Thymus (tissue), 14 donors: ENCODE measurements at places on chromosomes 11 and 22.

DNA sequence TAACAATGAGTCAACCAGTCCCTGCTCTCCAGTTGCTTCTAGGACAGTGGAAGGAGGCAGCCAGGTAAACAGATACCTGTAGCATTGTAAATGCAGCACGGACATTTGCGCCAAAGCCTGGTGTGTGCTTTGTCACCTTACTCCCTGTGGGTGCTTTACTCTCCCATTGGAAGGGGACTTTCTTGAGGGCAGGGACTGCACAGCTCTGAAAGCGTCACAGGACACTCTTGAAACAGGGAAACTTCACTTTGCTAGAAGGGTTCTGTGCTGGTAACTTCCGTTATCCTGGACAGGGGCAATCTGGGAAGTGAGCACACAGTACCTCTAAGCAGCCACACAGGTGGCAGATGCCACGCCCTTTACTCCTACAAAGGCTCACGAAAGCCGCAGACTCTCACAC, 99.8 kb downstream of the MYO18B start:
- no peak for DNase-seq
- no peaks in the 10 kb centered on the region for H3K4me1 ChIP-seq

GRCh38 chr11:133929401-133930052, 27.2 kb downstream of the IGSF9B start:
- no peak overlapping the region for H3K27ac ChIP-seq
- no peak overlapping the region for H3K4me3 ChIP-seq
- DNase-seq: no peak

DNA sequence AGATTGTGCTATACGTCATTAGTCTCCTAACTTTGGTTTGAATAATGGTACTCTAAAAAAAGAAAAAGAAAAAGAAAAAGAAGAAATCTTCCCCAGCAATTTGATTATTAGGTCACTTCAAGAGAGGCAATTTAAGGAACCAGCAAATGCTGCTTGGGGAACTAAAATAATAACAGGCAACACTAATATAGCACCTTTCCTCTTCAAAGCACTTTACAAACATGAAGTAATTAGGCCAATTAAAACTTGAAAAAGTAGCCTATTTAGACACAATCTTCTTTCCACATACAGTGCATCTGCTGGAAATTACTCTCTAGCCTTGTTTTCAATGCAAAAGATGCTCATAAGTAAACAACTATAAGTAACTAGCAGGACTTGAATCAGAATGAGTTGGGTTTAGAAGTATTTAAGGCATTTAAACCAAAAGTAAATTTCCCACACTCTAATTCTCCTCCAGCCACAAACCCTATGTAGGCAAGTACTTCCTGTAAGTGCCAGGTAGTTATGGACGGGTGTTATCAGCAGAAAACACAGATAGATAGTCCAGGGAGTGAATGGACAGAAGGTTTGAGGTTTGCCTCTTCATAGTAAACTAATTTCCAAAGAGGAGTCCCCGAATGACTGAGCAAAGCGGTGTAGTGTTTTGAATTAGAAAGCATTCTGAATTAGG, 44.5 kb downstream of the LRRC4C start:
- no peak overlapping the region for H3K27ac ChIP-seq
- H3K4me3 ChIP-seq: no peak overlapping the region
- no peaks in the 10 kb centered on the region for H3K27me3 ChIP-seq
- no peaks in the 10 kb centered on the region for H3K36me3 ChIP-seq
- H3K4me1 ChIP-seq: no peaks in the 10 kb centered on the region
- DNase-seq: no peak

DNA sequence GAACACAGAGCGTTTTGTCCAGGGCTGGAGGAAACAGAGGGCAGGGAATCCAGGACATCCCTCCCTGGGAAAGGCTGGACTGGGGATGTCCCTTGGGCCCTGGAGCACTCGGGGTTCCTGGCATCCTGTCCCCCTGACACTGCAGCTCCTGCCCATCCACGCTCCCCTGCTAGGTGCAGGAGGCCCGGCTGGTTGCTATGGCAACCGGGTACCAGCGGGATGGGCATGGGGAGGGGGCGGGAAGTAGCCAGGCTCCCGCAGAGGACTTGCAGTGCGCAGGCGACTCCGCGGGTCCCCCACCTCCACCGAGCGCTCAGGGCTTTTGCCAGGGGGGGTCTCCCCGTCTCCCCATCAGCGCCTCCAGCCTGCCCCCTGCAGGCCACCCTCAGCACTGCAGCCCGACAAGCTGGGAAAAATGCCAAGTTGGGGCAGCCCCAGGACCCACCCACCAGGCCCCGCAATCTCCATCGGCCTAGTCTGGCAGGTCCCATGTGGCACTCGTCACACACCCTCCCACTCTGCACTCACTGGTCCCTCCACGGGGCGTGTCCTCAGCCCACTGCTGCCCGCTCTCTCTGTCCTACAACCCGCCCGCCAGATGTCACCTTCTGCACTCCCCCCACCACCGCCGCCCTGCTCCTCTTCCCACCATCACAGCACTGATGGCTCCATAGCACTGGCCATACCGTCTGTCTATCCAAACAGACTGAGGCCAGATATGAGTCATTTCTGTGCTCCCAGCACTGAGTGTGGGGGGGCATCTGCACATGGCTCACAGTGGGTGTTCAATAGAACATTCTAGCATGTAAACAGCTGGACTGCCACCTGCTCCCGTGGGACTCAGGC, 31.5 kb downstream of the KIAA0930 start:
- H3K27me3 ChIP-seq: no peaks in the 10 kb centered on the region
- DNase-seq: peak; percentile 19
- H3K4me1 ChIP-seq: peaks cover 17% of the 10 kb centered on the region
- H3K4me3 ChIP-seq: no peak overlapping the region

DNA sequence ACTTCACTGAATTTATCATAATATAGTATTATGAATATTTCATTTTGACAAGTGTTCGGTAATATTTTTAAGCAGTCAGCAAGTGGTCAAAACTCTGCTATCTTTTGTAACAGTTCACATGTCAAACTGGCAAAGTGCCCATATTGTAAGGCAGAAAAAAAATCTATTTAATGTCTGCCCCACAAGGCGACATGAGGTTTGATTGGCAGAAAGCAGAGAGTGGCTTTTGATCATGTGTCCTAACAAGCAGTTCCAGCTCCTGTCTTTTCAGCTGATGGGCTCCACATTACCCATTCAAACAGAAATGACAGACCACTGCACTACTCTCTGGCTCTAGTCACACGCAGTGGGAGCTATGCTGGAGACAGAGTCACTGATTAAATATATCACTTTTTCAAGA, 59.0 kb downstream of the SOX6 start:
- no peak overlapping the region for H3K4me3 ChIP-seq
- DNase-seq: no peak
- no peaks in the 10 kb centered on the region for H3K36me3 ChIP-seq
- H3K27me3 ChIP-seq: no peaks in the 10 kb centered on the region
- no peaks in the 10 kb centered on the region for H3K4me1 ChIP-seq
- H3K27ac ChIP-seq: no peak overlapping the region

GRCh38 chr22:48055827-48056226, 1293.4 kb downstream of the TBC1D22A start:
- no peak overlapping the region for H3K4me3 ChIP-seq
- H3K36me3 ChIP-seq: no peaks in the 10 kb centered on the region
- H3K27me3 ChIP-seq: no peaks in the 10 kb centered on the region
- DNase-seq: no peak
- peaks cover 53% of the 10 kb centered on the region for H3K4me1 ChIP-seq

GRCh38 chr22:47206164-47206563, 443.7 kb downstream of the TBC1D22A start:
- DNase-seq: no peak
- no peak overlapping the region for H3K4me3 ChIP-seq
- no peaks in the 10 kb centered on the region for H3K27me3 ChIP-seq
- H3K27ac ChIP-seq: no peak overlapping the region
- no peaks in the 10 kb centered on the region for H3K4me1 ChIP-seq

DNA sequence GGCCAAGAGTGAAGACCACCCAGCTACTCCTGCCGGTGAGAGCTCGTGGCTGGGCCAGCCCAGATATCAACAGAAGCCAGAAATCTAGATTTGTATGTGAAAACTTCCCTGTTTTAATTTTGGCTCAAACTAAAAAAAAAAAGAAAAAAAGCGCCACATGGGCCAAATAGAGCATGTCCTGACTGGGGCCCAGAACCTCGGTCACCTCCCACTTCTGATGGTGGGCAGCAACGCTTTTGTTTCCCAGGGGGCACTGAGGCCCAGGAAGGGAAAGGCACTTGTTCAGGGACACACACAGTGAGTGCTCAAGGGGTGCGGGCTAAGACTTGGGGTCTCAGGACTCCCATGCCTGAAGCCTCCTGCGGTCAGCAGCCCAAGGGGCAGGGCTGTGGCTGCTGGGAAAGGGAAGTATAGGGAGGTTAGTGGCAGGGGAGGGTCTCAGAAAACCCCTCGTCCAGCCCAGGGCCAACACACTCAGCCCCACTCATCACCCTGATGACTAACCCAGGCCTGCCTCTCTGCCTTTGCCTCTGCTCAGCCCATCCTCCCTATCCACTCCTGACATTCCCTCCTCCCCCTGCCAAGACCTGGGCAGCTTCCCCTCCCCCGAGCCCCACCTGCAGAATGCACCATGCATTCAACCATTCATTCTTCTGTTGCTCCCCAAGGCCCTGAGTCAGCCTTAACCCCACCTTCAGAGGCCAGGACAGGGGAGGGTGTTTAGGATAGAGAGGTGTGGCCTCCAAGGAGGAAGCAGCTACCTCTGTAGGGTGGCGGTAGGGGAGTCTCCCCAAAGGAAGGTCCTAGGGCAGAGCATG, 30.0 kb upstream of the TCF20 start:
- H3K4me3 ChIP-seq: peak overlapping the region; percentile 32
- no peaks in the 10 kb centered on the region for H3K36me3 ChIP-seq
- H3K4me1 ChIP-seq: peaks cover 87% of the 10 kb centered on the region
- H3K27me3 ChIP-seq: no peaks in the 10 kb centered on the region
- peak; percentile 53 for DNase-seq

DNA sequence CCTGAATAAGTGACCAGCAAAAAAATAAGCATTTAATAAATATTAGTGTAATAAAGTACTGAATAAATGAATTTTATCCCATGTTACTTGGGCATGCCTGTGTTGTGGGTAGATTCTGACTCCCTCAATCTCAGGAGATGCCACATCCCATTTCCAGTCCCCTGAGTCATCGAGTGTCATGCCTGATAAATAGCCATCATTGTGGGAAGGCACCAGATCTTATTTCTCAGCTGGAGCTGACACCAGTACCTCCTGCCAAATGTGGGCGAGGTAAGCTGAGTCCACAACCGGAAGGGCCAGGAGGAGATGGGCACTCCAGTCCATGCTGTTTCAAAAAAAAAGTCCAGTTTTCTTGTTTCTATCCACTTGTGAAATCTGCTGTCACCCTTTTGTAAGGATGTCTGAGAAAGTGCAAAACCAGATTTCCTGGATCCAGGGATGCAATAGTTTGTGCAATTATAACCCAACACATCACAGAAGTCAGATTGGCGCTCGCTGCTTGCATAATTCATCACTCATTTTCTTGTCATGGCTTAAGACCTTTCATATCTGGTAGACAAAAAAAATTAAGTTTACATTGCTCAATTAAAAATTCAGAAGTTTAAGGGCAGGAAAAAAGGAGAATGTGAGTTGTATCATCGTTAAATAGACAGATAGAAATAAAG, 311.6 kb downstream of the MIAT start:
- H3K27me3 ChIP-seq: no peaks in the 10 kb centered on the region
- H3K36me3 ChIP-seq: no peaks in the 10 kb centered on the region
- no peak for DNase-seq
- H3K4me1 ChIP-seq: no peaks in the 10 kb centered on the region

DNA sequence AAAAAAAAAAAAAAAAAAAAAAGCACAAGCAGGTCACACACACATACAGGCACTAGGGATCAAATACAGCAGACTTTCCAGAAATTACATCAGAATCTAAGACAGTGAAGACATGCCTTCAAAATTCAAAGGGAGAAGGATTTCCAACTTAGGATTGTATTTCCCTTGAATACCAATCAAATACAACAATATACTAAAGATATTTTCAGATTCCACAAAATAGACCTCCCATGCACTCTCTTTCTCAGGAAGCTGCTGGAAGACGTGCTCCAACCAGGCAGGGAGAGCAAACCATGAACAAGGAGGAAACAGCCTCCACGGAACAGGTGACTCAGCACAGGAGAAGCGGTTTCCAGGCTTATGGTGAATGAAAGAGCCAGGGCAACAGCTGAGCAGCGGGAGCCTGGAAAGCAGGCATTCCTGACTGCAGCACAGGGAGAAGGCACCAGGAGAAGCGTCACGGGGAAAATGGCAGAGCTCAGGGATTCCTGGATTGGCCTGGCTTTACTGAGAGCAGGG, 32.0 kb downstream of the TMEM184B start:
- H3K27ac ChIP-seq: no peak overlapping the region
- DNase-seq: no peak
- no peaks in the 10 kb centered on the region for H3K4me1 ChIP-seq
- no peak overlapping the region for H3K4me3 ChIP-seq
- H3K27me3 ChIP-seq: no peaks in the 10 kb centered on the region

DNA sequence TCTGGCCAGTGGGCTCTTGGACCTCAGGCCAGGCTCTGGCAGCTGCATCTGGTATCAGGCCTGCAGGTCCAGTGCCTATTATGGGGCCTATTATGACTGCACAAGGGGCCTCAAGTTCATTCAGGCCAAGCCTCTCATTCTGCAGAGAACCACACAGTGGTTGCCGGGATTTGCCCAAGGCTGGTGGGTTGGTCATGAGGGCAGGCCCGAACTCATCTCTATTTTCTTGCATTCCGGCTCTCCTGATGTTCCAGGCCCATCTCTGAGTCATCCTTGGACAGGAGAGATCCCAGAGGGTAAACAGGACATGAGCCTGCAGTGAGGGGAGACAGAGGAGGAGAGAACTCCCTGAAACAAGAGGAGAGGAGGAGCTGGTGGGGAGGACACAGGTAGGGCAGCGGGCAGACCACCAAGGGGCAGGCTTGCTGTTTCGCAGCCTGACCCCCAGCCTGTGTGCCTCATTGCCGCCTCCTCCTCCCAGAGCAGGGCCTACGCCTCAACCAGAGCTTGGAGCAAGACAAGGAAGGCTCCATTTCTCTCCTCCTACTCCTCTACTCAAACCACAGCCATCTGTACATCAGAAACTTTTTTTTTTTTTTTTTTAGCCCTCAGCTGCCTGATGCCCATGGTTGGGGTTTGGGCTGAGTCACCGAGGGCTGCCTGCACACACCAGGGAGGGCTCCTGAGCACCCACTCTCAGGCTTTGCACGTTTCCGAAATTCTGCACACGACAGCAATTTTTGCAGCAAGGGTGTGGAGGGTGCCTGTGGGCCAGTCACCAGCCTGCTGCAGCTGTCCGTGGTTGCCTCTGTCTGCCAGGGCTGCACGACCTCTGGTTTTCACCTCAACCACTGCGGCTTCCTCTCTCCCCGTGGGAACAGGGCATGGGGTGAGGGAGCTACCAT, 12.7 kb upstream of the TREH start:
- H3K27me3 ChIP-seq: peaks cover 11% of the 10 kb centered on the region
- no peaks in the 10 kb centered on the region for H3K36me3 ChIP-seq
- H3K4me3 ChIP-seq: no peak overlapping the region
- DNase-seq: peak; percentile 24
- peaks cover 15% of the 10 kb centered on the region for H3K4me1 ChIP-seq

GRCh38 chr11:3824714-3825472, 15.9 kb downstream of the RHOG start:
- no peak overlapping the region for H3K4me3 ChIP-seq
- DNase-seq: peak; percentile 79
- H3K27me3 ChIP-seq: no peaks in the 10 kb centered on the region
- peaks cover 47% of the 10 kb centered on the region for H3K36me3 ChIP-seq
- no peak overlapping the region for H3K27ac ChIP-seq
- H3K4me1 ChIP-seq: peaks cover 4% of the 10 kb centered on the region
